Astrocyte (in vitro differentiated cells and primary cell): ENCODE measurements at places on chromosomes 4 and X. TPM values are rescaled to one million over a fixed set of nuclear protein-coding genes. Genes with fewer than 3 reads are reported as not detected.

Gene NUP62CL
- 0.52 TPM in 1 of 2 replicates, not detected in the other for total RNA-seq

Gene ANKRD37
- 6.1 and 7.9 TPM in 2 replicates for total RNA-seq

Gene SMIM14
- 27.2 and 28.3 TPM in 2 replicates for total RNA-seq

Gene NDP
- not detected in 2 replicates for total RNA-seq

Gene SPIN4
- 3.1 and 4.9 TPM in 2 replicates for total RNA-seq

Gene SHISA3
- not detected in 2 replicates for total RNA-seq

Gene CFAP47
- total RNA-seq = not detected in 2 replicates

GRCh38 chr4:123621072-123621705 lies 224.6 kb downstream of the SPRY1 start:
- DNase-seq = peak; percentile 86

GRCh38 chrX:32397562-32398216 lies 813.7 kb downstream of the DMD start:
- DNase-seq = no peak

- no peak for DNase-seq
Observed at GRCh38 chr4:532588-533317, 33.7 kb downstream of the PIGG start.

DNA sequence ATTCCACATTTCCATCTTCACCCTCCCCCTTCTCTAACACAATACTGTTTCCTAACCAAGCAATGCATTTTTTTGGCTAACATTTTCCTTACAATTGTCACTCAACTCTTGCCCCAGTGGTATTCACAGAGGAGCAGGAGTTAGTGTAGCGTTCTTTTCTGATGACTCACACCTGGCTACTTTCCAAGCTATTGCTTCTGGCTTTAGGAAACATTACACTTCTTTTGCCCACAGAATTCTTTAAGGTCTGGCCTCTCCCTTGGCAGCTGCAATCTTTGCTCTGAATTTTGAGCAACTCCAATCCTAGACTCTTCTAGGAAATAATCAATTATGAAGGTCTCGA lies 27.5 kb upstream of the PDGFC start:
- peak; percentile 99 for DNase-seq

DNA sequence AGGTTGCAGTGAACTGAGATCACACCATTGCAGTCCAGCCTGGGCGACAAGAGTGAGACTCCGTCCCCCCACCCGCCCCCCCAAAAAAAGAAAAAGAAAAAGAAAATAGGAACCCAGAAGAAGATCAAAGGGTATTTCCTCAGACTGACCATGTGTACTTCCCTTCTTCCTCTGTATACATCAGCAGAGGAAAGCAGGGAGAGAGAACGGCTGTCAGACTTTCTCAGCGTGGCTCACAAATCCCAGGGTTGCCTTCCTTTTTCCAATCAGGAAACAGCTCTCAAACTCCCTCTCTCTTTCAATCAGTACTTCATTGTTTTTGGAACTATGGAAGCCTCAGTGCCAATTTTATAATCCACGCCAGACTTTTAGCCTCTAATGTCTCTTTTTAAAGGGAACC lies 59.1 kb downstream of the CHRNA9 start:
- no peak for DNase-seq

GRCh38 chr4:123777373-123777772 lies 380.8 kb downstream of the SPRY1 start:
- DNase-seq = peak; percentile 49

GRCh38 chrX:45715748-45716147 lies 515.1 kb upstream of the DIPK2B start:
- DNase-seq = peak; percentile 60

- peak; percentile 42 for DNase-seq
Observed at GRCh38 chr4:98601708-98602107, 56.7 kb downstream of the TSPAN5 start.

GRCh38 chrX:97397371-97397770 lies 513.7 kb downstream of the RPA4 start:
- peak; percentile 58 for DNase-seq

GRCh38 chr4:135244696-135245095 lies 1043.1 kb upstream of the PABPC4L start:
- peak; percentile 14 for DNase-seq

DNA sequence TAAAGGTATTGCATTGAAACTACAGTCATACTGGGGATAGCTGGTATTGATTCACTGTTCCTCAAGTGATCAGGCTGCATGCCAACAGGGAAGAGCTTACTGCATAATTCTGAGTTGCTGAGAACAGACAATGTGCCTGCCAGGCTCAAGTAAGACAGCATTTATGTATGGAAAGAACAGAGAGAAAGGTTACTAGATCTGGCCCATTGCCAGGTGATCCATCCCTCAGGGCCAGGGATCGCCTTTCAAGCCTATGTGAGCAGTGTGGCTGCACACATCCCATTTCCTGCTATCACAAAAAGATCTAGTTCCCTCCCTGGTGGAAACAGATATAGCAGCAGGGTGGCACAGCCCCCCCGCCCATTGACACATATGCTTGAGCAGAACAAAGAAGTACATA lies 254.0 kb downstream of the TMA16 start:
- DNase-seq = no peak

DNA sequence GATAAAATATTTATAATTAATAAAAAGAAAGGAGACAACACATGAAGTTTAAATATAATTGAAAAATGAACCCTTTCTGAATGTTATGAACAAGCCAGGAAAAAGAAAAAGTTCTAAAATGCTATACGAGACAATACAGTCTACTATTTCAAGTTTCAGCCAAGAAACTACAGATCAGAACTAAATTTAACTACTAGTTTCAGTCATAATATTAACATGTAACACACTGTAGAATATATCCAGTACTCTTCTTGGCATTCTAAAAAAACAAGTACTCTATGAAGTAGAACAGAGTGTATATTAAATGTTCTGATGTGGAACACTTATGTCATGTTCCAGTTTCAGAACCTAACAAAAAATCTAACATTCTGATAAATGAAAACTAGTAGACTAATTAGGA lies 679.7 kb downstream of the FAT4 start:
- no peak for DNase-seq

DNA sequence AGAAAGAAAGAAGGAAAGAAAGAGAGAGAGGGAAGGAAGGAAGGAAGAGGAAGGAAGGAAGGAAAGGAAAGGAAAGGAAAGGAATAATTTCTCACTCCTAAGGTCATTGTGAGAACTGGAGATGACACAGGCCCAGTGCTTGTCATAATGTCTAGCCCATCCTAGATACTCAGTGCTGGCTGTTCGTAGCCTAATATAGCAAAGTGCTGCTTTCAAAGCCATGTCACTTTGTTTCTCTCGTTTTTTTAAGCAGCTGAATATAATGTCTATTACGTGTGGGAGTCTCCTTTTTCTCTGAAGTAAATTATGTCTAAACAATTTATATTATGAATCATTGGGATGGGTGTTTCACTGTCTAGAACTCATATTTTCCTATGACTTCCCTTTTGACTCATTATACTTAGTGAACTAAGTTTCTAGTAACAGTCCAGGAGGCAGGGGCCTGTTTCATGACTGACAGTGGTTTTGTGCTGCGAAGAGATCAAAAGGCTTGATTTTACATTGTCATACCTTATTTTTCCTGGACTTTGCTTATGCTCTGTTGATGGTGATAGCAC lies 327.0 kb upstream of the ZFP42 start:
- DNase-seq = peak; percentile 20

GRCh38 chr4:141009931-141010330 lies 123.3 kb downstream of the RNF150 start:
- DNase-seq = no peak

DNA sequence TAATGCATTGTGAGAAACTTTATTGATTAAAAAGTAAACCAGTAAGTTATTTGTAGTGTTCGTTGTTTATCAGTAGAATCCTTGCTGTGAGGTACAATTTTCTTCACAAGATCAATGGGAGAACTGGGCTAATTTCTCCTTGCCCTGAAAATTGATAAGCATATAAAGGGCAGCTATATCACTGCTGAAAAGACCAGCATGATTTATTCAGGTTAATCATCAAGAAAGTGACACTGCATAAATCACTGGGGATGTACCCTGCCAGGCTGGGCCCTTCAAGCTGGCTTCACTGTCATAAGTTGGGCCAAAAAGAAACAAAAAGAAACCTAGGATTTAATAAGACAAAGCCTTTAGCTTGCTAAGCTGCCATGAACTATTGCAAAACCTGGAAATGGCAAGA lies 746.7 kb downstream of the STPG2 start:
- no peak for DNase-seq

GRCh38 chr4:114015444-114015899 lies 36.0 kb upstream of the ARSJ start:
- peak; percentile 100 for DNase-seq

DNA sequence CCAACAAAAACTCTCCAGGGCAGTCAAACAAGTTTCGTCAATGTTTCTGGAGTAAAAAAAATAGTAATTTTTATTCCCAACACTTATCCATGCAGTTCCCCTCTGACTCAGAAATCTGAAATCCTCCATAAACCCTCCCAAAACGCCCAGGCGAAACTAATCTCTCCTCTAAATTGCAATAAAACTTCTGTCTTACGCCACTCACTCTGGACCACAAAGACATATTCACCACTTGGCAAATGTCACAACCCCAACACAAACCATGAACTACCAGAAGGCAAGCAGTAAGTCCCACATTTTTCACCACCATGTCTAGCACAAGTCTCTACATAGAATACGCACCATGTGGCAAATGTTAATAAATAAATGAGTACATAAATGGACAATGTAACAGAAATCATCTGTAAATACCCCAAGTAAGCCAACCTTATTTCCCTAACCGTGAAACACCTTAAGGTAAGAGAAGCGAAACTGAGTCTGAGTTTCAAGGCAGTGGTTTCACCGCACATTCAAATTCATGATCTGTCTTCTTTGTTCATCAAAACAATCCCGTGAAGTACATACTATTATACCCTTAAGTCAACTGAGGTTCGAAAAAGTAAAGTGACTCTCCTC lies 1.6 kb downstream of the PAPSS1 start:
- peak; percentile 38 for DNase-seq

DNA sequence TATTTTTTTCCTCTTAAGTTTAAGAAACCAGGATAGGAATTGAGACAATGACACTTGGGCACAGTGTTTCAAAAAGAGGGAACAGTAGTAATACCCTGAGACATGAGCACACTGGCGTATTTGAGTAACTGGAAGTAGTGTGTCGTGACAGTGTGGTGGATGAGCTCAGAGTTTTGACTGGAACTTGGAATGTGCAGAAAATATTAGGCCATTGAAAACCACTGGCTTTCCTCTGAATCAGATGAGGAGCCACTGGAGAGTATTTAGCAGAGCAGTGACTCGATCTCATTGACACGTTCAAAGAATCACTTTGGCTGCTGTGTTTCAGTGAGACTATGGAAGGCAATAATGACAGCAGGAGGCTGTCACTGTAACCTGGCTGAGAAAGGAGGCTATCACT lies 1531.2 kb downstream of the STIM2 start:
- no peak for DNase-seq

DNA sequence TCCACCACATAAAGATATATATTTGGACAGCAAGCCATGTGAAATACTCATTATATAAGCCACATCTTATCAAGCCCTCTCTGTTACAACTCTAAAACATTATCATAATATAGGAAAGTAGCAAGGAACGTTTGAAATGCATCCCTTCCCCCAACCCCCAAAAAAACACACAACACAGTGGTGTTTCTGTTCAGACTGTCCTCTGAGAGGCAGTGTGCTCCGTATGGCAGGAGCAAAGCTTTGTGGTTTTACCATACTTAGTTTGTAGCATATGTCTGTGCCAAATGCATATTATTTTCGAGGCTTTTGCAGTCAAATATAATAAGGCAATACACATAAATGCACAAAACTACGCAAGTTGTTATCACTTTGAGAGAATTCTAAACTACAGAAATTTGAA lies 194.2 kb downstream of the RAPGEF2 start:
- DNase-seq = no peak
